Stimulated activated CD8-positive, alpha-beta memory T cell treated with anti-CD3 and anti-CD28 coated beads, Interleukin-12 subunit alpha, Interleukin-12 subunit beta, amount 100 ng/mL, for 1 hour (primary cell): ENCODE measurements at places on chromosomes 5 and 9.

DNA sequence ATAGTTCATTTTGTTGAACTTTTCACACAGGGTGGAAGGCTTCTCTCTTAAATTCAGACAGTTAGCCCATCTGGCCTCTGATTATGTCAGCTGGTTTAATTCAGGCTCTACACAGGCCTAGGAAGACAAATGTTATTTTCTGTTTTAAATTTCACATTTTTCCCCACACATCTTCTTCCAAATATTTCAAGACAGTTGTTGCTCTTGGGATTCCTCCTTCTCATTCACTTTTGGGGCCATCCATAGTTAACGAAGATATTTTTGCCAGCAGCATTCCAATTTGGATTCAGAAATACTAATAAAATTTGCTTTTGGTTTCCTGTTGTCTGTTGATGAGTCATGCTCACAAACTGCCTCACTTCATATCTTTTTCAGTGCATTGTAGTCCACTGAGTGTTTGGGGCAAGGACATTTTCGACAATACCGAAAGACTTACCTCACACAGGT, 475.4 kb downstream of the DMAC1 start:
- no peak for DNase-seq

DNA sequence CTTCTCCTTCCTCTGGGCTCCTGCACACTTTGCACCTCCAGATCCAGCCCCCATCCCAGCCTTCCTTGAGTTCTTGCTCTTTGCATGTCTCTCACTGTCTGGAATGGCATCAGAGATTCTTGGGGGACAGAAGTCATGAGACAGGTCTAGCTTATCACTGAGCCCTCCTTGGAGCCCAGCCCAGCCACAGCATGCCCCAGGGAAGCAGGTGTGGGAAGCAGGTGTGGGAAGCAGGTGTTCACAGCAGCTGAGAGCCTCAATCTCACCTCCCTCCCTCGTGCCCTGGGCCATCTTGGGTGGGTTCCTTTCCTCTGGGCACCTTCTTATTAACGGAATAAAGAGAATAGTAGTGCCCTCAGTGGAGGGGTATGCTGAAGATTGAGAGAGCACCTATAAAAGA, 27.2 kb downstream of the SLC6A7 start:
- no peak for DNase-seq

DNA sequence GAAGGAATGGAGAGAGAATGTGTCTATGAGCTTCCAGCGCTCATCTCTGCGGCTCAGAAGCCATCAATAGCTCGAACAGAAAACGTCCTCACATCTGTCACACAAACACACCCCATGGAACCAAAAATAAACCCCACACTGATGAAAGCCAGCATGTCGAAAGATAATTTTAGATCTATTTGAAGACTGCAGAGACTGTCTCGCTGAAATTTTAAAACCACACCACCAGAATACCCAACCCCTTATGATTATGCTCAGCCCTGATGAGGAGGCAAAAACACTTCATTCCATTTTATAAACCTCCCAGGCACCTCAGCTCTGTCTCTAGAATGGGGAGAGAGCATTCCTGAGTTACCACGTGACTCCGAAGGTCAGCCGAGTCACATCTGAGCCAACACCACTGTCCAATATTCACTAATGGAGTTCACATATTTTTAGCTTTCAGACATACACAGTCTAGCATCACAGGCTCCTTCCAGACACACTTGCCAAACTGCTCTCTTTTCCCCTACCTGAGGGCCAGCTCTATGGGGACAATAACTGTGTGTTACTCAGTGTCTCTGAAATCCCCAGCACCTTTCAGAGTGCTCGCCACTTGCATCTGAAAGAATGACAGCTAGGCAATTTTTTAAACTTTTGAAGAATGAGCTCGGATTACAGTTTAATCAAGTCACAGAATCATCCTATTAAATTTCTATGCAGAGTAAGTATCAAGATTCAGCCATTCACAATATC, 63.2 kb downstream of the SERINC5 start:
- DNase-seq = no peak

DNA sequence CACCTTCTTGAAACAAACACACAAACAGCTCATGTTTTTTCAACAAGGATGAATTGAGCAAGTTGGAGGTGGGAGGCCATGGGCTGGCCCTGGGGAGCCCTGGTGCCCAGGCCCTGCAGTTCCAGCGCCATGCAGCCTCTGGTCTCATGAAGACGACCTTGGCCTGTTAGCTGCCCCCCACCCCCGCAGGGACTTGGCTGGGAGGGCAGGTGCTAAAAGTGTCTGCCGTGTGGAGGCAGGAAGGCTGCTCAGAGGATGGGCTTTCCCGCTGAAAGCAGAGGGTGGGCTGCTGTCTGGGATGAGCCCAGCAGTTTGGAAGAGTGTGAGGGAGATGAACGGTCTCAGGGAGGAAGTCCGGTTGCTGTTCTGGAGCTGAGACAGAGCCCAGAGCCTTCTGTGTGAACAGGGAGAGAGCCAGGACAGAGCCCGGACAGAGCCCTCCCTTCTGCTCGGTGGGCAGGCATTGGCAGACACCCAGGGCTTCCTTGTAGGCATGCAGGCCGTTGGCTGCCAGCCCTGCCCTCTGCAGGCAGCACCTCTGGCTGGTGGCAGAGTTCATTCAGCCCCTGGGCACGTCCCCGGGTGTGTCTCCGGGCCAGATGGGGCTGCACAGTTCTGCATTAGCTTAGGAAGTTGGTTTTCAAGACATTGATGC, 18.7 kb downstream of the ROPN1L start:
- DNase-seq = no peak

- DNase-seq = no peak
Measured at GRCh38 chr5:150294551-150295071, 5.0 kb upstream of the CAMK2A start.

DNA sequence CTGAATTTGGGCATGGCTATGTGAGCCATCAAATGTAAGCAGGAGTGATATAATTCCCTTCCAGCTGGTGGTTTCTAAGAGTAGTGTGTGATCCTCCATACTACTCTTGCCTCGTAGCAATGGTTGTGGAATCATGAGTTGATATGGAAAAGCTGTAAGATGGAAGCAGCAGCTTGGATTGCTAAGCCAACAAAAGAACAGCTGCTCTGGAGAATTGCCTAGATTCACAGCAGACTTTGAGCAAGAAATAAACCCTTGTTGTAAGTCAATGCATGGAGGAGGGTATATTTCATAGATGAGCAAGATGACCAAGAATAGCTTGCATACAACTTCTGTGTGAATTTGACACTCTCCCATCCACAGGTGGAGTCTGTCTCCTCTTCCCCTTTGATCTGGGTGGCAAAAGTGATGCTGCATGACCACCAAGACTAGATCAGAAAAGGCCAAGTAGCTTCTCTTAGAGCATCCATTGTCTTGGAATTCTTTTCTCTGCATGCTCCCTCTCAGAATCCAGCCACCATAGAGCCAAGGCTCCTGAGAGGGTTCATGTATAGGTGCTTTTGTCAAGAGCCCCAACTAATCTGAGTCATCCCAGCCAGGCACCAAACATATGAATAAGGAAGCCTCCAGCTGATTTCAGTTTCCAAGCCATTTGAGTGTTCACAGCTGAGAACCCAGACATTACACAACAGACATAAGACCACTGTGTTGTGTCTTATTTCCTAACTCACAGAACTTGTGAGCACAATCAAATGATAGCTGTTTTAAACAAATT, 79.0 kb downstream of the PRLR start:
- no peak for DNase-seq

GRCh38 chr9:119810645-119811429, 441.6 kb upstream of the BRINP1 start:
- DNase-seq = no peak

- DNase-seq = peak; percentile 35
Measured at GRCh38 chr5:180470966-180471582, 23.1 kb upstream of the CNOT6 start.

- DNase-seq = no peak
Measured at GRCh38 chr5:140371356-140372151, 11.6 kb downstream of the SLC4A9 start.

DNA sequence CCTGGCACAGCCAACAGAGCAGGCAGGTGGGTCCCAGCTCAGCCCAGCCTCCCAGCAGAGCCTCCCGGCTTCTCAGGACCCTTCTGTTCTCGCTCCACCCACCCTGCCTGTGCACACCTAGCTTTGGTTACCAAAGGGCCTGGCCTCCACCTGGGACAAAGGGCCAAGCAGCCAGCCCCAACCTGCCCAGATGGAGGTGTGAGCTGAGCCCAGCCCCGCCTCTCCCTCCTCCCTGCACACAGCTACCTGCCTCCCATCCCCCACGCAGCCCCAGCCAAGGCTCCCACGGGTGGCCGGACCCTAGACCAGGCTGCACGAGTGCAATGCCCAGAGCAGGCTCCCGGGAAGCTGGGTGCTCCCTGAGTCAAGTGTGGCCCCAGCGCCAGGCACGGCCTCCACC, 5.6 kb downstream of the TPRN start:
- no peak for DNase-seq

GRCh38 chr5:57804007-57804444, 321.4 kb upstream of the ACTBL2 start:
- no peak for DNase-seq

DNA sequence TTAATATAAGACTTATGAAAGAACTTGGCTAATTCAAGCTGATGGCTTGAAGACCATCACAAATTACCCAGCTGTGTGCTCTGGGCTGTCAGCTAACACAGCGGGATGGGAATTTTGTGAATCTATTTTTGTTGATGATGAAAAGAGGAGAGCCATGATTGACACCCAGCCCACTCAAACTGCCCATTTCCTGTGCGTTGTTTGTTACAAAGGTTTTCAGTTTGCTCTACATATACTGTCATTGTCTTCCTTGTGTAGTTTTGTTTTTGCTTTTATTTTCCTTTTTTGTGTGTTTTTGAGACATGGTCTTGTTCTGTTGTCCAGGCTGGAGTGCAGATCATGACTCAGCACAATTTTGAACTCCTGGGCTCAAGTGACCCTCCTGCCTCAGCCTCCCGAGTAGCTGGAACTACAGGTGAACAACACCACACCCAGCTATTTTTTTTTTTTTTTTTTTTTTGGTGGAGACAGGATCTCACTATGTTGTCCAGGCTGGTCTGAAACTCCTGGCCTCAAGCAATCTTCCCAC, 400.3 kb downstream of the ICE1 start:
- DNase-seq = no peak

DNA sequence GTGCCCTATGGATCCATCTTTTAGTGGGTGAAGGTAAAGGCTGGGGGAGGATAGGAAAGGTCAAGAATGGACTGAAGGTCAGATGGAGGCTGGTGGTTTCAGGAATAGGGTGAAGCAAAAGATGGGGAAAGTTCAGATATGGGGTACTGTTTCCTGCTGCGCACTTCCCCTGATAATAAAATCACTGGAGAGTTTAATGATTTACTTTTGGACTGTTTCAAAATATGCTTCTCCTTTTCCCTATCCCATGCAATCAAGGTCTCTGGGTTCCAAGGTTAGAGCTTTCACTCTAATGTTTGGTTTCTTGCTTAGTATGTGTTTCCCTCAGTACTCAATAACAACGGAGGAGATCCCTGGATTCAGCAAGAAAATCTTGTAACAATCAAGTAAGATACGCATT, 10.8 kb upstream of the PPP3R2 start:
- no peak for DNase-seq

GRCh38 chr5:144141585-144141984, 28.9 kb downstream of the YIPF5 start:
- no peak for DNase-seq

DNA sequence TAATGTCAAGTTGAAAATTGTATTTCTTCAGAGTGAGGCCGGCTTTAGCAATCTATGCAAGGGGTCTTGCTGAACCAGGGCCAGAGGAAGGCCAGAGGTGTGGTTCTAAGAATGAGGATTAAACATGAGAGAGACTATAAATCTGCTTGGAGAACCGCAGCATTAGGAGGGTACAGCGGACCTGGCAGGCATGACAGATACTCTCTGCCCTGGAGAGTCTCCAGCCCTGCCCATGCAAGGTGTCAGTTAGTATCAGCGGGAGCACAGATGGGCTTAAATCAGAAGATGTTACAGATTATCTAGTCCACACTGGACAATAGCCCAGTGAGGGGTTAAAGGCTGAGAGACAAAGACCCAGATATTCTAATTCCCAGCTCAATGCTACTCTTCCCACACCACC, 11.5 kb upstream of the GPX3 start:
- no peak for DNase-seq

DNA sequence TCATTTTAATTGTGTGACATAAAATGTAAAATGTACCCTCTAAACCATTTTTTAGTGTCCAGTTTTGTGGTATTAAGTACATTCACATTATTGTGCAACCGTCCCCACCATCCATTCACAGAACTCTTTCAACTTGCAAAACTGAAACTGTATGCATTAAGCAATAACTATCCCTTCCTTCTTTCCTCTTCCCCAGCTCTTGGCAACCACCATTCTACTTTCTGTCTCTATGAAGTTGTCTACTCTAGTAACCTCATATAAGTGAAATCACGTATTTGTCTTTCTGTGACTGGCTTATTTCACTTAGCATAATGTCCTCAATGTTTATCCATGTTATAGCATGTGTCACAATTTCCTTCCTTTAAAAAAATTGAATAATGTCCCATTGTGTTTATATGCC, 142.4 kb downstream of the C9orf152 start:
- no peak for DNase-seq

DNA sequence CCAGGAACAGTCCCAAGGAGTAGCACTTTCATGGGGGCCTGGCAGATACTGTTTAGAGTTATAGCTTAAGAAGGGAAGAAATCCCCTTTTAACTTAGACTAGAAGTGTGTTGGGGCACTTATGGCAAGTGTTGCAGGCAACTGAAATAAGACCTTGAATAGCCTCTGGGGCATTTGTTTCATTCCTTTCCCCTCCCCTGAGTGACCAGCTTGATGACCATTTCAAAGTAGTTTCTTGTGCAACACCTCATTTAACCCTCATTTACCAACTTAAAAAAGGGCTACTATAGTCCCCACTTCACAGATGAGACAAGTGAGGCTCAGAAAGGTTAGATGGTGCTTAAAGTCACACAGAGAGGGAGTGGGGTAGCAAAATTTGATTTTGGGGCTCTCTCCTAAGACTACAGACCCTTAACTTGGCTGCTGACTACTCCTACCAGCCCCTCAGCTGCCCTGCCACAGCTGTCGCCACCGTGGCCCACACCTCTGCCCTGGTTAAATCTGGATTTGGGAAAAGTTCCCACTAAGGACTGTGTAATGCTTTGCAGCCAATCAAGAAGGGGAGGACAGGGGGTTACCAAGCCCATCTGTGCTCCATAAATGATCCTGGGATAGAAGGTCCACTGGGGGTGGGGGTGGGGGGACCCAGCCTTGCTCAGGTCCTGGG, 5.5 kb downstream of the PDLIM4 start:
- DNase-seq = no peak

GRCh38 chr9:2634153-2634552, 12.6 kb downstream of the VLDLR start:
- no peak for DNase-seq

DNA sequence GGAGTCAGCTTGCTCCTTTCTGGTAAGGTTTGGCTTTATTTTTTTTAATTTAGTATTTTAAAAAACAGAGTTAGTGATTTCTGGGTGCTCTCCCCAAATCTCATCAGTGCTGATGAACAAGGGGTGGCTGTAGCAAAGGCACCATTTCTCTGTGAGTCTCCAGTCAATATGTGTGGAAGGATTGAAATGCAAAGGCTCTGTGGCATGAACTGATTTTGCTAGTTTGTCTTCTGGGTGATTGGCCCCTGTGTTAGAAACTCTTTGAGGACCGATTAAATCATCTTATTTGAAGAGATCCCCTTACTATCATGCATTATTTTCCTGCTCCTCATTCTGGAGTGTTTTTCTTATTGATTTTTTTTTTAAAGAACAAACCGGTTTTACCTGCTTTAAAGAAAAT, 596 bp downstream of the TEK start:
- no peak for DNase-seq

- DNase-seq = no peak
Measured at GRCh38 chr9:19689328-19690101, 99.3 kb downstream of the SLC24A2 start.
